HT1080 (cell line): ENCODE measurements at places on chromosomes 3 and 15. TPM values are rescaled to one million over a fixed set of nuclear protein-coding genes. Genes with fewer than 3 reads are reported as not detected.

Gene CSPG4
- total RNA-seq: 15.4 and 16.9 TPM in 2 replicates

Gene AGTR1
- total RNA-seq: 0.07 TPM in 1 of 2 replicates, not detected in the other

Gene CASR
- total RNA-seq: not detected in 2 replicates

Gene OSTN
- not detected in 2 replicates for total RNA-seq

Gene TBCCD1
- 21.8 and 28.3 TPM in 2 replicates for total RNA-seq

Gene SLC28A1
- total RNA-seq: not detected in 2 replicates

DNA sequence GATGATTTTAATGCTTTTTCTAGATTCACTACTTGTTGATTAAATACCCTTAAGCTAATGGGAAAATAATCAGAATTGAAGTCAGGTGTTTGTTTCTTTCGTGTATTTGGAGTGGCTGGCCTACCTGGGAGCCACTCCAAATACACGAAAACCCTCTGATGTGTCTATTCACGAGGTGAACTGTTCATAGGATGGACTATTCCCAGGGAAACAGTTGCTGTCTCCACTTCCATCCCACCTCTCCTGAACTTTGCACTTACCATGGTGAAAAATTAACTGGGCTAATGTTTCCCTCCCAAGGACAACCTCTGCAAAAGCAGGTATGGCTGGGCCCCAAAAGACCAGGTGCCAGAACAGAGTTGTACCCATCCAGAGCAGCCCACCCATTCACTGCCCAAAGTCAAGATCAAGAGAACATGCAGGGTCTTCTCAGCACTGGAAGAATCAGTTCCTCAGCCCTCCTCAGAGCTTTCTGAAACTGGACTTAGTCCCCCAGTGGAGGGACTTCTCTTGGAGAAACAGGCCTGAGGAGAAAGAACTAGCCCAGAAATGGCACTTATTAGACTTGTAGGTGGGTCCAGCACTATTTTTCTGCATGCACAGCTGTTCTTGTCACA, 2.9 kb upstream of the SMAD3 start:
- no peak for DNase-seq

GRCh38 chr3:48830715-48831114, 17.0 kb downstream of the PRKAR2A start:
- DNase-seq: no peak

- peak; percentile 32 for DNase-seq
These were observed 51.9 kb downstream of the BBX start for GRCh38 chr3:107574650-107575049.

DNA sequence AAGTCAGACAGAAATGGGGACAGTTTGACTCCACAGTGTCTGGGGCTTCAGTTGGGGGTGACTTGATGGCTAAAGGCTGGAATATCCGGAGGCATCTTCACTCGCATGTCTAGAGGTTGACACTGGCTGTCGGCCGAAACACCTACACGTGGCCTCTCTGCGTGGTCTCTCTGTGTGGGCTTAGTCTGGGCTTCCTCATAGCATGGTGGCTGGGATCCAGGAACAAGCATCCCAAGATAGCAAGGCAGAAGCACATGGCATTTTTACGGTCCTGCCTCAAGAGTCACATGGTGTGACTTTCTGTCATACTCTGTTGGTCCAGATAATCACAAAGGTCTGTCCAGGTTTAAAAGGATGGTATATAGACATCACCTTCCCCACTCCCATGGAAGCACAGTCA, 34.5 kb downstream of the MAGI1 start:
- no peak for DNase-seq

DNA sequence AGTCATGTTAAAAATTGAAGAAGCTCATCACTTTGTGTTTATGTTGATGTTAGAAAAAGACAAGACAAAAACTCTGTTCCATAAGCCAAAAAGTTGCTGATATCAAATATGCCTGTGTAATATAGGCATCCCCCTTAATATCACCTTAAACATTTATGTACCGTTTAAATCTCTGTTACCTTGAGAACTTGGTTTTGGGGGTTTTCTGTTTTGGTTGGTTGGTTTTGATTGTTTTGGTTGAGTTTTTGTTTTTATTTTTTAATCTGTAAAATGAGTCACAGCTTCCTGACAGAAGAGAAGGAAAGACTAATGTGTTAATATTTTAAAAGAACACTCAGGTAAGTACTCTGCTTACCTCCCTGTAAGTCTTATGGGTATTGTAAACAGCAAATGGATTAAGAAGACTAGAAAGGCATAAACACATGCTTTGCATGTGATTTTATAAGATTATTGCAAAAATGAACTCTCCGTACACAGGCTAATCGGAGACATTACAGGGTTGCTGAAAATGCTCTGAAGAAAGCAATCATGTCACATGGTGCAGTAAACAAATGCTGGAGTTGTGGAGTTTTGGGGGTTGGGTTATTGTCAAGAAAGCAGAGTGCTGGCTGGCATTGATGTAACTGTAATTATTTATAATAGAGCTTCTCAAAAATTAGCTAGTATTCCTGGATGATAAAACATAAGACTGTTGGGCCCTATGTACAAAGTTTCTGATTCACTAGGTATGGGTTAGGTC, 69.5 kb upstream of the MBNL1 start:
- no peak for DNase-seq

- peak; percentile 84 for DNase-seq
These were observed 45.7 kb downstream of the CHSY1 start for GRCh38 chr15:101206176-101206591.

GRCh38 chr15:62413153-62413552, 248.1 kb upstream of the C2CD4B start:
- DNase-seq: no peak

- DNase-seq: no peak
These were observed 547.4 kb upstream of the IL12A start for GRCh38 chr3:159441279-159441678.

GRCh38 chr3:142844339-142844977, 44.4 kb downstream of the PCOLCE2 start:
- DNase-seq: peak; percentile 61

DNA sequence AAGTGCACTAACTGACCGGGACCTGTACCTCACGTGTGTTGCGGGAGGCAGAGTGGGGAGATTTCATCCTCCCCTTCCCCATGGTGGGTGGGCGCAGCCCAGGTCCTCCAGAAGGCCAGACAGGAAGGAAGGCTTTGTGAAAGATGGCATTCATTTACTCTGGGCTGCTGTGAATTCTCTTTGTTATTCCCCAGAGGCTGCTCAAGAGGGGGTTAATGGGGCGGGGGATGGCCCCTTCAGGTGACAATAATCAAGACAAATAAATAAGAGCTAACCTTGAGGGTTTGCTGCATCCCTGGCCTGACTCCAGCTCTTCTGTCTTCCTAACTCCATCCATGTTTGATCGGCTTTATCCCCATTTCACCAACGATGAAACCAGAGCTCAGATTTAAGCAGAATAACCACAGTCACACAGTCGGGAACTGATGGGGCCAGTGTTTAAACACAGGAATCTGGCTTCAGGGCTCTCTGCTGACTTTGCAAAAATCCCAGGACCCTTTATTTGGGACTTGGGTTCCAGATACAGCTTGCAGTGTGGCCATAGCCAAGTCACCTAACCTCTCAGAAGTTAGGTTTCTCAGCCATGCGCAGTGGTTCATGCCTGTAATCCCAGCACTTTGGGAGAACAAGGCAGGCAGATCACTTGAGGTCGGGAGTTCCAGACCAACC, 16.5 kb downstream of the PIF1 start:
- DNase-seq: no peak

DNA sequence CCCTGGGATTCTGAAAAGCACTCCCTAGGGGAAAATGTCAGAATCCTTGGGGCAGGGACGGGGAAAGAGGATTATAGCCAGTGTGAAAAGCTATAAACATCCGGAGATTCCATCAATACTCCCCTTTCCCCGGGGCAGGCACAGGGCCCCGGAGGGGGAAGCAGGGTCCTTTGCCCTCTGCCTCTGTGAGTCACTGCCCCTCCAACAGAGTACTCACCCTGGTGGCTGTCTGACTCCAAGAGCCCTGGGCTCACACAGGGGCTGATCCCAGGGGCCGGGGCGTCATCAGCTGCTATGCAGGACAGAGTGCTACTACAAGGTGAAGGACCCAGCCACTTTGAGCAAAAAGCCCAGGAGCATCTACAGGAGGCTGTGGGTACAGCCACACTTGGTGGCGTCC, 133.0 kb upstream of the PRR20G start:
- peak; percentile 21 for DNase-seq

DNA sequence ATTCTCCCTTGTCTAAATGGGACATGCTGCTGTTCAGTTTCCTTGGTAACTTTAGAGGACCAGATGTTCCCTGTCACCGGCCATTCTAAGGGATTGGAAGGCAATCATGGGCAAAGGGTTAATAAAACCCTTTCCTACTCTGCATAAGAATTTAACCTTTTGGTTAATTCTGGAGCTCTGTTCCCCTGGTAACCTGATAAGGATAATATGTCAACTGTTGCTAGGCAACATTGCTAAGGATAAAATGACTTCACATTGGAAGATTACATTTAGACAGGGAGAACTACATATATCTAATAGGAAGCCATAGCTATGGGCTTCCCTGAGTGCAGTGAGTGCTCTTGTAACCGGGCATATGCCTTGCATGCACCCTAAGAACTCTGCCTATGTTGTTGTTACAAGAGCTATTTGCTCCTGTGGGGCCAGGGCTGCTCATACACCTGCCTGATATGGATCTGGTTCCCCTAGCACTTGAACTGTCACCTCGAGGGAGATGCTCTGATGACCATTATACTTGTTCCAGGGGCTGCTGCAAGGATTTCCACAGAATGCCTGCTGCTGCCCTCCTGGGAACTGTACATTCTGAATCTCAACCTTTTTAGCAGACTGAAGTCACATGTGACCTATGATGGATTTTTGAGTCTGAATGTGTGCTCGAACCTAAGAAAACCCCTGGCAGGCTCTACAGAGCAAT, 326.3 kb upstream of the PDZRN3 start:
- no peak for DNase-seq

DNA sequence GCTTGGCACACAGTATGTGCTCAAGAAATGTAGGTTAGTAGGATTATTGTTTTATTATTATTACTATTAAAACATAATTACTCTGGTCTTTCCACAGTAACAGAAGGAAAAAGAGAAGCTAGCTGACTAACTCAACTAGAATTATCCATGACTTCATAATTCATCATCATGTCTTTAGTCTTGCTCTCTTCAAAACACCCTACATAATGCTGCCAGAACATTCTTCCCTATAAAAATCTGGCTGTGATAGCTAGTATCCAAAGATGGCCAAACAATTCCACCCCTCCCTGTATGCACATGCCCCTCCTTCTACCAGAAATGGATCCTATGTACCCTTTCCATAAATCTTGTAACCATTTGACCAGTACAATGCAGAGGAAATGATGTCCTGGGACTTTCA, 48.8 kb upstream of the SRGAP3 start:
- no peak for DNase-seq

- DNase-seq: peak; percentile 62
These were observed 565.0 kb downstream of the MAGI1 start for GRCh38 chr3:65473736-65474135.

GRCh38 chr3:94862703-94863102, 799.8 kb downstream of the NSUN3 start:
- peak; percentile 48 for DNase-seq

GRCh38 chr3:37957539-37957936, 33.0 kb upstream of the VILL start:
- DNase-seq: no peak

DNA sequence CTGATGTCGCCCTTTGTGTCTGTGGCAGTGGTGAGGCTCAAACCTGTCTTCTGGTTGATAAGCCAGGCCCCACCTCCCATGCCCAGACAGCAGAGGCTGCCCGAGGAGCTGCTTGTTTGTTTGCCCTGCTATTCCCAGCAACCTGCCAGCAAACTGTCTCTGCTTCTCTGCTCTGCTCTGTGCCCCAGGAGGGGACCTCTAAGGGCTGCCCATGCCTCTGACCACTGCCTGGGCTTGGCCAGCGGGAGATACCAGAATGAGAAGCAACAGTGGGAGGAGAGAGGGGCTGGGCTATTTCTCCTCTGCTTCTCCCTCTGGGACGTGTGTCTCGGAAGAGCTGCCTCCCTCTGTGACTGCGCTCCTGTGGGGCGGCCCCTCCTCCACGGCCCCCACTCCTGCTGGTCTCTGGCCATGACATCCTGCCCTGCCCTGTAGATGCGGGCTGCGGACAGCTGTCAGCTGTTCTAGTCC, 213.1 kb downstream of the RPLP1 start:
- no peak for DNase-seq

DNA sequence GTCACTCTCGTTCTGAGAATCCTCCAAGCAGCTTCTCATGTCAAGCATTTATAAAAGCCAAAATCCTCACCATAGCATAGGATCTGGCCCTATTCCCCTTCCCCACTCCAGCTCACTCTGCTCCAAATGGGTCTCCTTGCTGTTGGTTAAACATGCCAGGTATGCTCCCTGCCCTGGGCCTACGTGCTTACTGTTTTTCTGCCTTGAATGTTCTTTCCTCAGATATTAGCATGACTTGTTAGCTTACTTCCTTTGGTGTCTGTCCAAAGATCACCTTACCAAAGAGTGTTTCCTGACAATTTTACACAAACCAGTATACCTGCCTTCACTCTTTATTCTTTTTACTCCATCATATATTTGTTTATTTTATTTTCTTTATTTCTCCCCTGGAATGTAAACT, 33.1 kb upstream of the MYO5C start:
- DNase-seq: no peak

DNA sequence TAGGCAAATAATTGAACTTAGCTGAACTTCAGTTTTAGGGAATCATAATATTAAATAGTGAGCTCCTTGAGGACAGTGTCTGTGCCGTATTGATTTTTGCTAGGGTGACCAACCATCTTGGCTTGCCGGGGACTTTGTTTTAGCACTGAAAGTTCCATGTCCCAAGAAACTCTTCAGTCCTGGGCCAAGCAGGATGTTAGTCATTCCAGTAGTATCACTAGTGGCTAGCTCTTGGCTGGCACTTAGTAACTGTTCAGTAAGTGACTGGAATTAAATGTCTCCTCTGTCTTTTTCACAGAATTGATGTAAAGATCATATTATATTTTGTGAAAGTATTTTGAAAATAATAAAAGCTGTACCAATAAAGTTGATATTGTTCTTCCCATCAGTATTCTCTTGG, 42.3 kb downstream of the RSRC1 start:
- DNase-seq: peak; percentile 63

- peak; percentile 16 for DNase-seq
These were observed 22.8 kb downstream of the DUOX2 start for GRCh38 chr15:45091161-45091560.

DNA sequence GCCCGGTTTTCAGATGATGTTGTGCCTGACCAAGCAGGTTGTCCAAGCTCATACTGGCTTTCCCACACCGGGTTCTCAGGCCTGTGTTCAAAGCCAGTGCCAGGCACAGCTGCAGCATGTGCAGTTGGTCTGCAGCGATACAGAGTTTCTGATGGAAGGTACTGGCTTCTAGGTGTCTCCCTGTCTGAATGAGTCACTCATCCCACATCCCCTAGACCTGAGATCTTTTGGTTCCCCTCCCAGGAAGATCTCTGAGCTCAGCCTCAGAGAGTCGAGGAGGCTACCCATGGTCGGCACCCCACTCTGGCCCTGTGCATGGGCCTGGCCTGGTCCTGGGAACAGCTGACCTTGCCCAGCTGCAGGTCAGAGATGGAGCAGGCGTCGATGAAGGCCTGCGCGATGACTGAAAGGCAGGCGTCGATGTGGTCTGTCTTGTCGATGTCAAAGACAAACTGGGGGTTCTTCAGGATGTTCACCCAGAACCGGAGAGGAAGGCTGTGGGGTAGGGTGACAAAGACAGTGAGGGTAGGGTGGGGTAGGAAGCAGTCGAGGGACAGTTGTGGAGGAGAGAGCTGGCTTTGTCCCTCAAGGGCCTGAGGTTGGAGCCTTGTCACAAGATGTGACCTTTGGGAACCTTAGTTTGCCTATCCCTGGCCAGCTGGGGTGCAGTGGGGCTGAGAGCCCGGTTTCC, 15.3 kb downstream of the H1-8 start:
- peak; percentile 67 for DNase-seq
